Naive thymus-derived CD4-positive, alpha-beta T cell (primary cell): ENCODE measurements at places on chromosomes 5 and 9. TPM values are rescaled to one million over a fixed set of nuclear protein-coding genes. Genes with fewer than 3 reads are reported as not detected.
A peak's percentile ranks its signal among the peaks of the same experiment; 100 is the strongest.

GRCh38 chr5:74903165-74903787 lies 37.1 kb upstream of the FAM169A start:
- no peak overlapping the region for H3K4me3 ChIP-seq
- no peaks in the 10 kb centered on the region for H3K27me3 ChIP-seq
- peak; percentile 11 for DNase-seq
- H3K4me1 ChIP-seq: no peaks in the 10 kb centered on the region
- no peak overlapping the region for H3K27ac ChIP-seq

DNA sequence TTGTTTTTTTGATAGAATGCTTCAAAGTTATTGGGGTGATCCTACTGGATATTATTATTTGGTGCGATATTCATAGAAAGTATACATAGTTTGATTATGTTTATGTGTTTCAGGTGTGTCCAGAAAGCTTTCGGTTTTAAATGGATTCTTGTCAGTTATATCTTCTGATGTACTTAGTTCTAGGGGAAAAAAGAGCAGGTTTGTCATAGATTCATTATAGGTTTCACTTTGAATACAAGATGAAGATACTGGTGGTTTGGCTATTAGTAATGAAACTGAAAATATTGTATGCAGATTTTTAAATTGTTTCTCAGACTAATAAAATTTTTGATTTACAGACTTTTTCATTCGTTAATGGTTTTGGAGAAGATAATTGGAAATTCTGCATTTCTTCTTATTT lies 98.9 kb downstream of the MAN2A1 start:
- H3K36me3 ChIP-seq: peaks cover 13% of the 10 kb centered on the region
- no peak for DNase-seq
- H3K27me3 ChIP-seq: no peaks in the 10 kb centered on the region

GRCh38 chr9:3508078-3508431 lies 17.7 kb downstream of the RFX3 start:
- no peak overlapping the region for H3K27ac ChIP-seq
- no peak for DNase-seq
- H3K4me3 ChIP-seq: no peak overlapping the region
- H3K27me3 ChIP-seq: no peaks in the 10 kb centered on the region
- no peaks in the 10 kb centered on the region for H3K36me3 ChIP-seq

- H3K4me1 ChIP-seq: no peaks in the 10 kb centered on the region
- no peaks in the 10 kb centered on the region for H3K27me3 ChIP-seq
- no peak overlapping the region for H3K27ac ChIP-seq
- no peak overlapping the region for H3K4me3 ChIP-seq
These were observed 1.3 kb downstream of the SEMA5A start for GRCh38 chr5:9544502-9545135.

DNA sequence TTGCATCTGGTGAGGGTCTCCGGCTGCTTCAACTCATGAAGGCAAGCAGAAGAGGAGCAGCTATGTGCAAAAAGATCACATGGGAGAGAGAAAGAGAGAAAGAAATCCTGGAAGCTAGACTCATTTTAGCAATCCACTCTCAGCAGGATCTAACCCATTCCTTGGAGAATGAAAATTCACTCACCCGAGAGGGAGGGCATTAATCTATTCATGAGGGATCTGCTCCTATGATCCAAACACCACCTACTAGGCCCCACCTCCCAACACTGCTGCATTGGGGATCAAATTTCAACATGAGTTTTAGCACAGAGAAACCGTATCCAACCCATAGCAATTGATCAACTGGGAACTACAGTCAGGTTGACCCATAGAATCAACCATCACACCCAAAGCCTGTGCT lies 98.1 kb upstream of the SV2C start:
- H3K4me1 ChIP-seq: no peaks in the 10 kb centered on the region
- no peak overlapping the region for H3K4me3 ChIP-seq
- no peaks in the 10 kb centered on the region for H3K36me3 ChIP-seq
- no peak for DNase-seq
- H3K27me3 ChIP-seq: no peaks in the 10 kb centered on the region

- H3K4me3 ChIP-seq: no peak overlapping the region
- DNase-seq: no peak
- H3K27ac ChIP-seq: no peak overlapping the region
- H3K36me3 ChIP-seq: no peaks in the 10 kb centered on the region
These were observed 25.5 kb upstream of the RUSC2 start for GRCh38 chr9:35464141-35465025.

GRCh38 chr5:1883120-1883924 lies 597 bp upstream of the IRX4 start:
- no peaks in the 10 kb centered on the region for H3K4me1 ChIP-seq
- no peak for DNase-seq
- no peak overlapping the region for H3K27ac ChIP-seq
- H3K27me3 ChIP-seq: no peaks in the 10 kb centered on the region

DNA sequence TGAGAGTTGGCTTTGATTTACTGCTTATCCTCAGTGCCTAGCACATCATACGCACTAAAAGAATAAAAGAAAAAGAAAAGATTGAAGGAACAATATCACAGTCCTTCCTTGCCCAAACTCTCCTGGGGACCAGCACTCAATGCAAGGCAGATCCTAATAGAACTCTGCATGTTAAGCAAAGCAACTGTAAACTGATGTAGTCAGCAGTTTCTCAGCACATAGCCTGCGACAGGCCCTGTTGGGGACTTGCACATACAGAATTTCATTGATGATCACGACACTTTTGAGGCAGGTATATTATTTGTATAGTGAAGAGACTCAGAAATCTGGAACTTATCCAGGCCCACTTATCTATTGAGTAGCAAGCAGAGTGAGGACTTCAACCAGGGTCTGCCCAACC lies 15.4 kb downstream of the NIPAL4 start:
- no peaks in the 10 kb centered on the region for H3K27me3 ChIP-seq
- no peaks in the 10 kb centered on the region for H3K4me1 ChIP-seq
- H3K27ac ChIP-seq: no peak overlapping the region
- no peak overlapping the region for H3K4me3 ChIP-seq
- DNase-seq: no peak
- H3K36me3 ChIP-seq: no peaks in the 10 kb centered on the region

- H3K27me3 ChIP-seq: no peaks in the 10 kb centered on the region
- no peak overlapping the region for H3K4me3 ChIP-seq
- no peaks in the 10 kb centered on the region for H3K4me1 ChIP-seq
- H3K27ac ChIP-seq: no peak overlapping the region
These were observed 161.8 kb upstream of the VLDLR start for GRCh38 chr9:2459756-2460155.

DNA sequence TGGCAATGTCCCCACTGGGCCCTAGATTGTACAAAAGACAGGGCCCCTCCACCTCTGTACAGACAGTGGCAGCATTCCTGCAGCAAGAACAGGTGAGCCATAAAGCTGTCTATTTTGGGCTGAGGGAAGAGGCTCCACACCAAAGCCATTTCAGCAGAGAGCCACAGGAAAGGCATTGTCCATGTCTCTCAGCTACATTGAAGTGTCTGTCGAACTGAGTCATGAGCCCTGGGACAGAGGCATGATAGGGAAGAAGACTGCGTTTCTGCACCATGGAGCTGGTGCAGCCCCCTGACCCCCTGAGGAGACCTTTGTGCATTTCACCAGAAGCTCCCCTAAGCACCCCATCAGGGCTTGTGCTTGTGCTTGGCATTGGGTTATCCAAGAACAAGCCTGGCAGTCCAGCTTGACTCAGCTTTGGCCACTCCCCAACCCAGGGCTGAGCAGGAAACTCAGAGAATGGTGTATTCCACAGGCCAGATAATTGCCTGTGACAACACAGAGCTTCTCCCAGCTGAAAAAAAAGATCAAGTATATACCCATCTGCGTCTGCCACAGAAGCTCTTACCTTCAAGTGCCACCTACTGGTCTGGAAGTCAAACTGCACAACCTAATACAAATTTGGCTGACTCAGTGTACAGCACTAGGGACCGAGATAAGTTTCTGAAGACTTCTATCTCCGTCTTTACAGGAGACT lies 5.9 kb upstream of the FRMD3 start:
- no peaks in the 10 kb centered on the region for H3K36me3 ChIP-seq
- H3K27ac ChIP-seq: no peak overlapping the region
- DNase-seq: no peak
- no peaks in the 10 kb centered on the region for H3K27me3 ChIP-seq

DNA sequence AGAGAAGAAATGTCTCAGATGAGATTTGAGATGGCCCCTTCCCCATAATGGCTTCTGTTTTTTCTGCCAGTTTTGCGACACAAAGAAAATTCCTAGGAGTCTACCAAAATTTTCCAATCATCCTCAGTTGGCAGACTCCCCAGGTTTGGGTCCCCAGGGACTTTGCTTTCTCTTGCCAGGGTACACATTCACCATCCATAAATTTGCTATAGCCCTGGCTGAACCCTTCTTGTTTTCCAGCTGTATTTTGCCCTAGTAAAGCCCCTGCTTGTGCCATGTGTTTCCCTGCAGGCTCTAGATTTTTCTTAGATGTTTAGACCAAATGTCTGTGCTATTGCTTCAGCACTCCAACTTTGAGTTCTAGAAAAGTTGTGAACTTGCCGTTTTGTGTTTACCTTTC lies 283.2 kb downstream of the ANXA1 start:
- no peaks in the 10 kb centered on the region for H3K27me3 ChIP-seq
- no peak for DNase-seq
- H3K36me3 ChIP-seq: no peaks in the 10 kb centered on the region
- H3K4me3 ChIP-seq: no peak overlapping the region
- no peak overlapping the region for H3K27ac ChIP-seq
- no peaks in the 10 kb centered on the region for H3K4me1 ChIP-seq

- no peak for DNase-seq
- H3K27ac ChIP-seq: no peak overlapping the region
- H3K27me3 ChIP-seq: no peaks in the 10 kb centered on the region
- no peak overlapping the region for H3K4me3 ChIP-seq
- H3K4me1 ChIP-seq: no peaks in the 10 kb centered on the region
These were observed 145.3 kb downstream of the CACNA1B start for GRCh38 chr9:138022756-138023393.

DNA sequence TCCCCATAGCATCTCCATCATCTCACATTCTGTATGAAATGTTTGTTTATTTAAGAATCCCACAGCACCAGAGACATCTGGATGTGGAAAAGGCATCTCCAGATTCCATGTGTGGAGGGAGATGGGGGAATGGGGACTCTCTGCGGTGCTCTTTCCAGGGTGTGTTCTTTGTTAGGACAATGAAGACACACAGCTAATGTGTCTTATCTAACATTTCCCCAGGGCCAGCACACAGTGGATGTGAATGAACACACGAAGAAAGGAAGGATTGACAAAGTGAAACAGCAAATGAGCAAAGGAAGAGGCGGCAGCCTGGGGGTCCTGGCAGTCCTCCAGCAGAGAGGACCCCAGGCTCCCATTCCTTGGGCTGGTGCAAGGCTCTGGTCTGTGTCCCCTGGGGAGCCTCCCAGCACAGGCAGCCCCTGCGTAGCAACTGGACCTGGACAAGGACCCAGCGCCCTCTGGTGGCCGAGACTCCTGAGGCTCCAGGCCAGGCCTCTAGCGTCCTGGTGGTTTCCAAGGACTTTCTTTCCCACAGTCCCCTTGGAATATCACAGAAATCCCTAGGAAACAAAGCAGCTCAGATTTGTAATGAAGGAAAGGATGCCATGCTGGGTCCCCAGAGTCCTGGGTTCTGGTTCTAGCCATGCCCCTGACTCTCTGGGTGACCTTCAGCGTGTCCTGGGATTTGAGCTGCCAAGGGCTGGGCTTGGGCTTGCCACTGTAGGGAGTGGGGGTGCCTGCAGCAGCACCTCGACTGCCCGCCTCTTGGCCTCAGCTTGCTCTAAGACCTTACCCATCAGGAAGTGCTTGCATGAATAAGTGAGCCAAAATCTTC lies 3.5 kb upstream of the PDLIM7 start:
- no peak overlapping the region for H3K4me3 ChIP-seq
- no peaks in the 10 kb centered on the region for H3K27me3 ChIP-seq
- H3K27ac ChIP-seq: no peak overlapping the region
- peak; percentile 72 for DNase-seq

DNA sequence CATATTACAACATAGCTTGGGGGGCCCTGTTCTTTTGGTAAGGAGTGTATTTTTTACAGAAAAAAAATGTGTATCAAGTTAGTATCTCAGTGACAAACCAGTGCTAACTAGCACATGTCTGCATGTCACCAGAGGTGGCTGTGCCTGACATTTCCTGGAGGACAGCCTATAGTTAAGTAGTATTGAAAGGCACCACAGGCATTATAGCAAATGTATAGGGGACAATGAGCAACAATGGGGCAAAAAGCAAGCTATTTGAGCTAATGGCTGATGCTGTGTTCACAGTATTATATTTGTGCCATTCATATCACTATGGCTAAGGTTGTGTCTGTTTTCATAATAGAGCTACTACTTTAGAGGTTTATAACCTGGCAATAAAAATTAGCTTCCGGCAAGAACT lies 1644.0 kb downstream of the MAT2B start:
- no peak for DNase-seq
- no peaks in the 10 kb centered on the region for H3K36me3 ChIP-seq
- no peak overlapping the region for H3K4me3 ChIP-seq
- H3K27me3 ChIP-seq: no peaks in the 10 kb centered on the region

DNA sequence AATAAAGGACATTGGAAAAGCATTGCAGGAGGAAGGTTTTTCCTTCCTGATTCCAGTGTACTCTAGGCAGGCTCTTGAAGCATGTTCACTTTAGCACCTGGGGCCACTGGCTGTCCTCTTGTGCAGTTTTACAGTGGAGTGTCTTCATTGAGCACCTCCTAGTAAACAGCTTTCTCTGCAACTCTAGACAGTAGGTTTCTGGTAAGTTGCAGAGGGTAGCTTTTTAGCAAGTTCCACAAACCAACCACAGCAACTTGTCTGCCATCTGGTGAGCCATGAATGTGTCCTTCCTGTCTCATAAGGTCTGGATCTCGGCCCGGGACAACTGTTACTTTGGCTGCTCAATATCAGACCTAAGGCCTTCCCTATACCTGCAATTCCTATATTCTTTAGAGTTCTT lies 488.0 kb downstream of the MAN2A1 start:
- no peak overlapping the region for H3K27ac ChIP-seq
- H3K4me3 ChIP-seq: no peak overlapping the region
- H3K27me3 ChIP-seq: no peaks in the 10 kb centered on the region
- no peak for DNase-seq
- no peaks in the 10 kb centered on the region for H3K36me3 ChIP-seq
- no peaks in the 10 kb centered on the region for H3K4me1 ChIP-seq

DNA sequence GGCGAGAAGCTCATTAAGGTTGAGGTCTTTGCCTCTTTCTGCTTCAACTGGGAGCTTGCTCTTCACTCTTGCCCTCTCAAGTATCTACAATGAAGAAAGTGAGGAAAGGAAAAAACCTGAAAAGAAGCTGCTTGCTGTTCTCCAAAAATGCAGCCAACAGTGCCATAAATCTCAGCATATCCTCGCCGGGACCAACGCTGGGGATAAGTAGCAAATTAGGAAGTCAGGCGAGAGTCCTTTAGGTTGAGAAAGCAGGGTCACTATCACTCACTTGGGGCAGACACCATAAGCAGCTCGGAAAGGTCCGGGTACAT lies 399 bp downstream of the NUP155 start:
- peak overlapping the region; percentile 89 for H3K27ac ChIP-seq
- no peaks in the 10 kb centered on the region for H3K36me3 ChIP-seq

NPR3 gene
- total RNA-seq: 1.4 TPM

TRPM3 gene
- total RNA-seq: not detected

NINJ1 gene
- total RNA-seq: 64.7 and 66.1 TPM in 2 replicates

FGF18 gene
- not detected in 2 replicates for total RNA-seq

CCL27 gene
- not detected in 2 replicates for total RNA-seq

CARD6 gene
- 4.6 TPM for total RNA-seq

CAVIN4 gene
- total RNA-seq: not detected

TPPP gene
- 0.66 TPM for total RNA-seq

HTR4 gene
- total RNA-seq: not detected

IL5 gene
- total RNA-seq: not detected

SLC34A3 gene
- total RNA-seq: not detected in 2 replicates

IL33 gene
- total RNA-seq: not detected

UNC13B gene
- 1.3 TPM for total RNA-seq

TIMD4 gene
- total RNA-seq: 12.2 and 13.9 TPM in 2 replicates

PCDHAC2 gene
- total RNA-seq: not detected
